ENCODE measurements at places on chromosomes 2 and 18.

- DNase-seq: no peak
Measured at GRCh38 chr2:65939687-65940086, 495.2 kb upstream of the MEIS1 start.

DNA sequence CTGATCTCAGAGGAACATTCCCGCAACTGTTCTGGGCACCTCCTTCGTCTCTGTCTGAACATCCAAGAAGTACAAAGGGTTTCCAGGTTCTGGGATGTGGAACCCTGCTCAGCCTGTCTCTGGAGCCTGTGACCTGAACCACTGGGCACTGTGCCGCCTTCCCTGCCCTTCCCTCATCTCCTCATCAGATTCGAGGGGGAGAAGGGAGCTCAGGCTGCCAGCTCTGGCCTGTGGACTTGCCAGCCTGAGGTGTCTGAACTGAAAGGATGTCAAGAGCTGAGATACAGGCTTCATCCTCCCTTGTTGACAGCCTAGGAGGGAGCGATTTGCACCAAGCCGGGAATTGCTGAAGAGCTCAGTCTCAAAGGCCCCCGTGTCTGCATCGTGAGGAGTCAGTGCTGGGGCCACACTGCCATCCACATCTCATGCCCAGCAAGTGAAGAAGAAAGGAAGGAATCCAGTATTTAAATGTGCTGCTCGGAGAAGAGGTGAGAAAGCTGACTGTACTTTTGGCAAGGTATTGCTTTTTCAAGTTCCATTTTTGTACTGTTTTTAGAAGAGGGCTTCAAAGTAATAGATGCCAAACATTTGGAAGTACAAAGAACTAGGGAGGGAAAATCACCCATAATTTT is 12.6 kb downstream of the NEU2 start:
- DNase-seq: no peak

DNA sequence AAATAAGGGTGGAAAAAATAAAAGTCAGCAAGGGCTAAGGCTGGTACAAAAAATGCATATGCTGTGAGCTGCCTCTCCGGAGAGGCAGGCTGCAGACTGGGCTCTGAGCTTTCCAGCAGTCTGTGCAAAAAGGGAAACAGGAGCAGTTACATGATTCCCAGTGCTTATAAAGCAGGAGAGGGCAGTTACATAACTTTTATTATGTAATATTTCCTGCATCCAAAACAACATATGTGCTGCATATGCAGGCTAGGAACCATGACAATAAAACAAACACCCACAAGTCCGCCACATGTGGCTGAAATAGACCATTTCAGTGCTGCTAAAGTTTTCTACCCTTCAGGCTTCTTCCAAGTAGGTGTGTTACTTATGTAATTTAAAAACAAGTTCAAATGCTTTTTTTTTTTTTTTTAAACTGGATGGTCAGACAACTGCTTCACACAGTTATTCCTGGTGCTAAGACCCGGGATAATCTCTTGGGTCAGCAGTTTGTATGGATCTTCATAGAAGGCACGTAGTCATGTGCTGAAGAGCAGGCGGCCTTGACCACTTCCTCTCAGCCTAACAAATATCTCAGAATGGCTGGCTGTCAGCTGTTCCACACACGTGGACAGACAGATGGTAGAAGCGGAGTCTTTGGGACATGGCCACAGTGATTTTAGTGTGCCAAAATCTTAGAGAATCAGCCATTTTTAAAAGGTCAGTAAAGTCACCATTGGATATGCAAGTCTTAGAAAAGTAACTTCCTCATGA is 43.5 kb downstream of the ARMC9 start:
- DNase-seq: peak; percentile 84

GRCh38 chr2:23404426-23404825 is 19.4 kb downstream of the KLHL29 start:
- DNase-seq: peak; percentile 77

All from MV-4-11 (cell line).